HCT116 (cell line): ENCODE measurements at places on chromosomes 6 and 20. TPM values are rescaled to one million over a fixed set of nuclear protein-coding genes. Genes with fewer than 3 reads are reported as not detected.

BTN1A1 gene
- total RNA-seq, result 0.32 TPM

HEBP2 gene
- total RNA-seq, result 51.6 TPM

DNA sequence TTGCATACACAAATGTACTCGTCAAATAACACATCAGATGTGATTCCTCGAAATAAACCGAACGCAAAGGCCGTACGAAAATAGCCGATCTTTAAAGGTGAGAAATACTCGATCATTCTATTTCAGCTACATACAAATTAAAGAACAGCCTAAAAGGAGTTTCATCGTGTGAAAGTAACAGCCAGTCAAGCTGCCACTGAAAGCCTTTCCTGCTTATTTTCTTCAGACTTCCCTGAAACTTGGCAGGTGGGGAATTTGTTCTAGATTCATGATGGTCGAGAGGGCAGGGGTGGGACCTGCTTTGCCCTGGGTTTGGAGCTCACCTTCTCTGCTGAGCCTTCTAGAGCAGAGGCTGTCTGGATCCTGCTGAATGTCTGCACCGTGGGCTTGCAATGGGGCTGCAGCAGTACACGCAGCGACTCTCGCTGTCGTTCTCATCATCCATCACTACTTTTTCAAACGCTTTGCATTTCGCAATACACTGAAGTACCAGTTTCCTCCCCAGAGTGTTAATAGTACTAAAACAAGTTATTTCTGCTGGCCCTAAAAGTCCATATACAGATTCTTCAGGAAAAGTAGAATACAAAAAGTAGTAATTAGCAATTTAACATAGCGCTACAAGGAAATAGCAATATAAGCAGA, 16.2 kb downstream of the FOXC1 start:
- no peak for DNase-seq

- no peak for DNase-seq
These were observed 816.9 kb downstream of the DHX35 start for GRCh38 chr20:39778847-39779604.

DNA sequence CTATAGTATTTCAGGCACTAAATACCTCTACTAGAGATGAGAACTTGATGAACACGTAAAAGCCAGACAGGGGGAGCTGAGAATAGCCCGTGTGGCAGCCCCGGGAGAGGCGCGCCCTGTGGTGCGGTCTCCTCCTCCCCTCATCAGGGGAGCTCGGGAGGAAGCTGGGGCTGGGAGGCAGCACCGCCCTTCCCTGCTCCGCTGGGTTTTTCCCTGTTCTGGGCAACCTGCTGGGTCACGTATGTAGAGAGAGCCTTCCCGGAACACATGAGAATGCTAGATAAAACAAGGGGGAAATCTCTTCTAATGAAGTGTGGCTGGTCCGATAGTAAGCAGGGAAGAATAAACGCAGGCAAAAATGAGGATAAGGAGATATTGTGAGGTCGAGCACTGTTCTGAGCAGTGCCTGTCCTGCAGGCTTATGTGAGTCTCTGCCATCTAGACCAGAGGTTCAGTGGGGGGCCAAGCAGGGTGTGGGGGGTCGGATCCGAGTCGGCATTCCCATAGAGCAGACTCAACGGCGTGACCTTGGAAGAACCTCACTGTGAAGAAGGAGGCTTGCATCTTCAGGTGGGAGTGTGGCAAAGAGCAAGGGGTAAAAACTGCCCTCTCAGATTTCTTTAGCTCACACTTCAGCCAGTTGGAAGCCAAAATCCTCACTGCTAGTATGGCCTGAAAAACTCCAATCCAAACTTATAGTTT, 13.4 kb upstream of the RPS6KA2 start:
- no peak for DNase-seq

DNA sequence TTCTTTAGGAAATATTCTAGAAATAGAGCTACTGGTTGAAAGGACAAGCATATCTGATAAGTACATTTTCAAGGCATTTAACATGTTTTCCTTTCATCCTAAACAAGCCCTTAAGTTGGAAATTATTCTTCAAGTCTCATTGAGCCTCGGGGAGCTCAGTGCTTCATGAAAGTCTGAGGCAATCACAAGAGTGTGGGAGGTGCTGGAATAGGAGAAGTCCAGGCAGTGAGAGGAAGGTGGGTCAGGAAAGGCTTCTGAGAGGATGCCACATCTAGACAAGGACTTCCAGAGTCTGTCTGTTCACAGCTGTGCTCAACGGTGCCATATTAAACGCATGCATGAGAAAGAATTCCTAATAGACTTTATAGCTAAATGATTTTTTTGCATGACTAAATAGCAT, 69.8 kb downstream of the CD83 start:
- DNase-seq, result no peak
